ENCODE measurements at places on chromosomes 3 and 15.

- no peak for DNase-seq
Measured at GRCh38 chr15:52100807-52101442, 11.7 kb downstream of the BCL2L10 start.

DNA sequence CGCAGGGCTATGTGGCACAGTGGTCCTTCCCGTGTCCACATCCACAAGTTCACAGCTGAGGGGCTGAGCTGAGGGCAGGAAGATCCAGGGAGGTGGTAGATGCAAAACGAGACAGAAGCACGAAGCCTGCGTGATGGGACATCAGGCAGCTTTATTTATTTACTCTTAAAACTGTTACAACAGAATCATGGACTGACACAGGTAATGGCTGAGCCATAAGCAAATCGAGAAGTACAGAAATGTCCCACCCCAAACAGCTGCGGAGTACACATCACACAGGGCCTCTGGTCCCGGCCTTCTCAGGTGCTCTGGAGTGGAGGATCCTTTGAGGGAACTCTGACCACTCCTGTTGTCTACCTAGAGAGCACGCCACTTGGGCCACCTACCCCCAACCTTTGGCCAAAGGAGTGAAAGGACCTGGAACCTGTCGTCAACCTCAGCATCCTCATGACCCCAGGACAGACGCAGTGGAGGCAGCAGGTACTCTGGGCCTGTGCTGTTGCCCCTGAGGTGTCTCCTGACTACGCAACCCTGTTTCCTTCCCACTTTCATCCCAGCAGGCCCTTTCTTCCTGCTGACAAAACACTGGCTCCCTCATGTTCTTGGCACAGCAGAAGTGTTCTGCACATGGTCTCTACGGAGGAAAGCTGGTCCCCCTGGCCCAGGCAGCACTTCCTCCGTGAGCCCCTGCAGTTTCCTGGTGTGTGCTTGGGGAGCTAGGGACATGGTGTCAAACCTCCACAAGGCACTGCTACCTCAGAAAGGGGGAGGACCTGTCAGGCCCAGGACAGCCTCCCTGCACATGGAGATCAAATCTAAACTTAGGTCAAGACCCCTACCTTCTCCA is 47.8 kb downstream of the DHX30 start:
- DNase-seq = no peak

DNA sequence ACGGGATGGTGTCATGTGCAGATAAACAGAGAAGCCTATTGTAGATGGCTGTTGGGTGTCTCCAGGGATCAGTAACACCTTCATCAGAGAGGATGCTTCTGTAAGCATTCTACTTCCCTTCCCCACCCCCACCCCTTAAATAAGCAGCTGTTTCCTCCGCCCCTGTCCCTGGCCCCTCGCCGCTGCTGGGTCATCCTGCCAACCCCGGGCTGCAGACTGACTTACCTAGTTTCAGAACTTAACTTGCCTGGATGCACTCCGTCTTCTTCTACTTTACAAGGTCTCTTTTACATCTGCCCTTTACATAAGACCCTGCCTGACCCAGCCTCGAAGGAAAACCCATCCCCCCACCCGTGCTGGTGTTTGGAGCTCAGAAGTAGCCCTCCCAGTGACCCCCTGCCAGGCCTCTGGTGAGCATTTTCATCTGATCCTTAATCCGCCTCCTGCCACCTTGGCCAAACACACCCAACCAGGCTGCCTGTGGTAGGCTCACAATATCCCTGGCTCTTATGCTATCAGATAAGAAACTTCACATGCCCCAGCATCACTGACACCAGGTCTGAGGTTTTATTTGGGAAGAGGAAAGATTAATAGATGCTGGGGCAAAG is 103.0 kb upstream of the HES1 start:
- DNase-seq = peak; percentile 81

- peak; percentile 40 for DNase-seq
Measured at GRCh38 chr15:30043211-30043655, 39.5 kb upstream of the GOLGA8J start.

DNA sequence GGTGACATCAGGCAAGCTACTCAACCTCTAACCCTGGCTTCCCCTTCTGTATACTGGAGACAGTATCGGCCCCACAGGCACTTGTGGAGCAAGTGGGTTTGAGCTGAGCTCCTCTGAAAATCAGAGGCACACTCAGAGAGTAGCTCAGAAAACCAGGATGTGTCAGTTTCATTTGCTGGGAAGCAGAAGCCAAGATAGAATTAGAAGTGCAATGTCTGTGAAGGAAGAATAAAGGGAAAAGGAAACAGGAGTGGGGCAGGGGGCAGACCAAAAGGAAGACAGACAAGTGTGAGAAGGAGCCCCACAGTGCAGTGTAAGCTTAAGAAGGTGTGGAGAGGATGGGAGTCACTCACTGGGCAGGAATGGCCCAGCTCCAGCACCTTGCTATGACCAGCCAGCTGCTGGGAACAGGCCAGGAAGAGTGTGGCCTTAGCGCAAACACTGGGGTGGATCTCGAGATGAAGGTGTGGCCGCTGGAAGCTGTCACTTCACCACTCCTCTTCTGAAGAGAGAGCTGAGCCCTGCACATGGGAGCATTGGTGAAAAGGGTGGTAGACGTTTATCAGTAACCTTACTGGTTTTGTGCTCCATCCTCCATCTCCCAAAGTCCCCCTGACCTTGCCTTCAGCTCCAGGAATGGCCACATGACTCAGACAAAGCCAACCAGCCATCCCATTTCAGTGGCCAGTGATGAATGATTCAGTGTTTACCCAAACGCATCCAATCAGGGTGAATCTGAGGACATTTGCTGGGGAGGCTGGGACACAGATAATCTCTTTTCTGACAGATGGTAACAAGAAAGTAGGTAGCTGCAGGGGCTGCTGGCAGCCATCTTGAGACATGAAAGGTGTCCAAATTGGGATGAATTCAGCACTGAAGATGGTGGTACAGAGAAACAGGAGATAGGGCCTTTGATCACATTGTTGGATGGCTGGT is 108.4 kb downstream of the SHQ1 start:
- DNase-seq = no peak

DNA sequence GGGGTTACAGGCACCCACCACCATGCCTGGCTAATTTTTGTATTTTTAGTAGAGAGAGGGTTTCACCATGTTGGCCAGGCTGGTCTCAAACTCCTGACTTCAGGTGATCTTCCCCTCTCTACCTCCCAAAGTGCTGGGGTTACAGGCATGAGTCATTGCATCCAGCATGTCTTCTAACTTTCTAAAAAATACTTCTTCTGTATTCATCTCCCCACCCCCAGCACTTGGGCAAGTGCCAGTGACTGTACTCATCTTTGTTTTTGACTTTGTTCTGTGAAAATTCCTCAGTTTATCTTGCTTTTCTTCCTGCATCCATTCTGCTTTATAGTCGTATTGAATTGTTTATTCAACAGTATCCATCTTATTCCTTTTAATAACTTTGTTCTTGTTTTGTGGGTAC is 47.6 kb downstream of the ARIH1 start:
- DNase-seq = no peak

- no peak for DNase-seq
Measured at GRCh38 chr3:115999613-116000012, 376.3 kb downstream of the GAP43 start.

DNA sequence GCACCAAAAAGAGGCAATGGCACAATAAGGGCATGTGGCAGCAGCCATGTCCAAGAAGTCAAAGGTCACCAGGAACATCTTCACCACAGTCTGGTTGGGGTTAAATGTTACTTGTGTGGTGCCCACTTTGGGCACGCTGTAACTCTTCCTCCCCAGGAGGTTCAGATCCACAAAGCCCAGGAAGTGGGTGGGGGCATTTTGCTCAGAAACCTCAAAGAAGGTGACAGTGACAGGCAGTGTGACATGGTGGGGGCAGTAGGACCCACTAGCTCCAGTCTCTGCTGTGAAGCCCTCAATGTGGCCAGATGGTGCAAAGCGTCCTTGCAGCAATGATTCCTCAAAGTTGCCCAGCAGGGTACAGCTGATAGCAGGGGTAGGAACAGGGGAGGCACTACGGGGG is 5.8 kb downstream of the ZNF80 start:
- DNase-seq = no peak

- peak; percentile 72 for DNase-seq
Measured at GRCh38 chr3:112119962-112120836, 12.8 kb downstream of the GCSAM start.

DNA sequence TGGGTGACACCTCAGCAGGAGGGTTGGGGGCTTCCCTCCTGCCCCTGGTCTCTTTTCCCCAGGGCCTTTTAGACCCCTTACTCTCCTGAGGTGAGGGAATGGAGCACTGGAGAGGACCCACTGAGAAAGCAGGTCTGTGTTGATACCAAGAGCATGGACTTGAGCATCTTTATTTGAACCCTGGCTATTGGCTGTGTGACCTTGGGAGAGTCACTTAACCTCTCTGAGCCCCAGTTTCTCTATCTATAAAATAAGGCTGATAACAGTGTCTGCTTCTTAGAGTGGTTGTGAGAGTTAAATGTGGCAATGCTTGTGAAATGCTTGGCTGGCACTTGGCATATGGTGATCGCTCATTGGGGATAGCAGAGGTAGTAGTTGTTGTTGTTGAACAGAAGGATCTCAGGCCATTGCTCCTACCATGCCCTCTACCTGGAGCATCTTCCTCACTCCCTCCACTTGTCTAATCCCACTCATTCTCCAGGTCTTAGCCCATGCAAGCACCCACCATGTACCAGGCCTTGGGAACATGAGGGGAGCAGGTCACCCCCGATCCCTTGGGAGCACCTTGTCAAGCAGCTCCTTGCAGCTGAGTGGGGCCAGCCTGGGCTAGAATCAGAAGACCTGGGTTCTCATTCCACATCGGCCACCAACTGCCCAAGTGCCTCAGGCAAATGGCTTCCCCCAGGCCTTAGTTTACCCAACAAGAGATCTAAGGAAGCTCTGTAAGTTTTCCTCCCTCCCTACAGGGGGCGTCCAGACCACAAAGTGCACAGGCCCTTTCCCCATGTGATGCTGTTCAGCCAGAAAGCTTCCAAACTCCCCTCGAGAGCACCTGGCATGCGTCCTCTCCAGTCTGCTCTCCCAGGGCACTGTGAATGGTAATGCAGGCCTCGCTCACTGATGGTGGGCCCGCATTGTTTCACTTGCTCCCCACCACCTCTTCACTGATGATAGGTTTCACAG is 96.7 kb downstream of the LSM3 start:
- peak; percentile 67 for DNase-seq

DNA sequence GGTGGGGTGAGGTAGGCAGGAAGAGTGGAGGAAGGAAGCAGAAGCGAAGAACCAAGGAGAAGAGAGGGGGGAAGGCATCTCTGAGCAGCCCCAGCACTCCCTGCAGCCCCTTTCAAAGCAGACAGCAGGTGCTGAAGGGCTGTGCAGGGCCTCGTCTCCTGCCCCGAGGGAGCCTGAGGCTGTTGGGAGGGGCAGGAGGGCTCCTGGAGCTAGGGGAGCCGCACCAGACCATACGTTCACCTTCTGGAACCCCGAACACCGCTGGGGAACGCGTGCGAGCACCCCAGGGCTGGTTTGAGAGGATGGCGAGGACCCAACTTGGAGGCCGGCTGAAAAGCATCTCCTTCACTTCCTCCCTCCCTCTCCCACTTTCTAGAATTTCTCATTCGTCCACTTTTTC is 259.8 kb downstream of the FAM43A start:
- no peak for DNase-seq

DNA sequence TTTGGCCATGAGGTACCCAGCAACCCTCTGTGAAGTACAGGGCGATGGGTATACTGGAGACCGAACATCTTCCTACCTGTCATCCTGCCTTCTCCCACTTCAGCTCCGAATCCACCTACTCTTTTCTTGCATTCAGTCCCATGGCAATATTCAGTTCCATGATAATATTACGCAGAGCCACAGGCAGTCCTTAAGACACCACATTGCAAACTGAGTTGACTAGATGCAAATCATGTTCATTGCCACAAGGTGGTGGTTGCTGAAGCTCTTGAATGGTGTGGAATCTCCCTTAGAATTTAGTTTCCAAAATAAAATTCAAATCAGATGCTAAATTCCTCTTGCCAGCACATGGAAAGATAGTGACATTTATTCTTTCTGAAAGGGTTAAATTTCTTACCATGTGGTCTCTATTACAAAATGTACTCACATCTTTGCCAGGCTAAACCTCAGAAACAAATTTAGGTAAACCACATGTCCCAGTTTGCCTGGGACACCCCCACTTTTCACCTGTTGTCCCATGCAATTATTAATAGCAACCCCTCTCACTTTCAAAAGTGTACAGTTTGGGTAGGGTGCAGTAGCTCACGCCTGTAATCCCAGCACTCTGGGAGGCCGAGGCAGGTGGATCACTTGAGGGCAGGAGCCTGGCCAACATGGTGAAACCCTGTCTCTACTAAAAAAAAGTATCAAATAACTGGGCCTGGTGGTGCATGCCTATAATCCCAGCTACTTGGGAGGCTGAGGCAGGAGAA is 1.7 kb upstream of the NME9 start:
- DNase-seq = no peak

- no peak for DNase-seq
Measured at GRCh38 chr15:65062726-65063125, 5.1 kb downstream of the RASL12 start.

GRCh38 chr15:39140060-39140604 is 440.7 kb upstream of the THBS1 start:
- no peak for DNase-seq

GRCh38 chr3:176352716-176353334 is 844.5 kb downstream of the TBL1XR1 start:
- no peak for DNase-seq

DNA sequence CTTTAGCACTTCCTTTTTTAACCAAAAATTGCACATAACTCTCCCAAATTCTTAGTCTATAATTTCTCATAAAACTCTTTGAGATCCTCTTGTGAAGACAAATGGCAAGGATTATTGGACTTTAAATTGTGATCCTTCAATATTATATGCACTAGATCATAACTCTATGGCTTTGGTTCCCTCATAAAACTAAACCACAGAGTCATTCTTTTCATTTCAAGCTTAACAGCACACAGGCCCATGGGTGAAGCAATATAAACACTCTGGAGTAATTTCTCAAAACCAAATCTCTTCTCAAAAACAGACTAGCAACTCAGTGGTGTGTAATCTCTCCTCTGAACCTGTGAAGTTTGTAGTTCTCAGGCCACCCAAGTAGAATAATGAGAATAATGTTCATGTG is 171.0 kb upstream of the NECTIN3 start:
- DNase-seq = no peak

GRCh38 chr3:150868282-150868681 is 37.0 kb downstream of the MINDY4B start:
- no peak for DNase-seq

DNA sequence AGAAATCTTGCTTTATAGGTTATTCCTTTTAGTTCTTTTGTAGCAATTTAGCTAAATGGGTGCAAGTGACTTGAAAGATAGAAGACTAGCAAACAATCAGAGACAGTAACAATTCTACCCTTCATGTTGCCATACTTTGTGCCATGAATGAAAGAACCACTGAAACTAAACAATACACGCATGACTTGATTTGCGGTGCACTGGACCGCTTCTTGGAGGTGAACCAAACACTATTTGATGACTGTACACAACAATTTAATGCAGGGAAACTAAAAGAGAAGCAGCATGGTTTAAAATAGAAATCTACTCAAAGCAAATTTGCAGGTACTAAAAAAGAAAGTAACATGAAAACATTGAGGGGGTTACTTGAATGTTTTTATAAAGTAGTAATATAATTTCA is 331.0 kb upstream of the RARB start:
- DNase-seq = no peak

Measured in Karpas-422 (cell line).